ENCODE measurements at places on chromosomes 6 and 20.

GRCh38 chr6:22194188-22194921 is 102.5 kb downstream of the PRL start:
- peak; percentile 57 for DNase-seq

DNA sequence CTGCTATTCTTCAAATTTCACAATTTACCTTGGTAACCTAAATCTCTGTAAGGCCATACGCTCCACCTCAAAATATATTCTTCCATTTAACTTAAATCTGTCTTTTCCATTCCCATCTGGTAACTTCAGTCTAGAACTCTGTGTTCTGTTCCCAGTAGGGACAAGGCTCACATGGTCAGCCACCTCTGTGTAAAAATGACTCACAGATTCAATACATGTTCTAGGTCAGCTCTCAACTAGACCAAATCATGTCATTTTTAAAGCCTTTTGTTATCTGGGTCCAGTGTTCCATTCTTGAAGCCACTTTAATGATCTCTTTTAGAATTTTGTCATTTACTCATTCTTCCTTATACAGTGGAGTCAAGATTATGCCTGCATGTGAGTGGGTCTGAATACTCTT is 315.6 kb upstream of the CITED2 start:
- DNase-seq: no peak

DNA sequence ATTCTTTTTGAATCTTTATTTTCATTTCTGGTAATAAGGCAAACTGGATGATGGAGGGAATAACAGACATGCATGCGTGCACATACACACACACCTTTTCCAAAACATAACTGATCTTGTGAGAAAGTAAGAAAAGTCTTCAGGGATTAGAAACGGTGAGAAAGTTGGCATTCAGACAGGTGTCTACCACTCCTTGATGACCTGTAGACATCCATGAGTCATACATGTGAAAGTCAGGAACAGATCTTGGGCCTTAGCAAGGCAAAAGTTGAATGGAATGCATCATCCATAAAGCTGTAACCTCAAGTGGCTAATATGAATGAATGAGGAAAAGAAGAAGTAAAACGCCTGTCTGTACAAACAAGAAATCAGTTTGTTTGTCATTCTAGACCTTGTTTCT is 97.3 kb downstream of the GRIK2 start:
- no peak for DNase-seq

DNA sequence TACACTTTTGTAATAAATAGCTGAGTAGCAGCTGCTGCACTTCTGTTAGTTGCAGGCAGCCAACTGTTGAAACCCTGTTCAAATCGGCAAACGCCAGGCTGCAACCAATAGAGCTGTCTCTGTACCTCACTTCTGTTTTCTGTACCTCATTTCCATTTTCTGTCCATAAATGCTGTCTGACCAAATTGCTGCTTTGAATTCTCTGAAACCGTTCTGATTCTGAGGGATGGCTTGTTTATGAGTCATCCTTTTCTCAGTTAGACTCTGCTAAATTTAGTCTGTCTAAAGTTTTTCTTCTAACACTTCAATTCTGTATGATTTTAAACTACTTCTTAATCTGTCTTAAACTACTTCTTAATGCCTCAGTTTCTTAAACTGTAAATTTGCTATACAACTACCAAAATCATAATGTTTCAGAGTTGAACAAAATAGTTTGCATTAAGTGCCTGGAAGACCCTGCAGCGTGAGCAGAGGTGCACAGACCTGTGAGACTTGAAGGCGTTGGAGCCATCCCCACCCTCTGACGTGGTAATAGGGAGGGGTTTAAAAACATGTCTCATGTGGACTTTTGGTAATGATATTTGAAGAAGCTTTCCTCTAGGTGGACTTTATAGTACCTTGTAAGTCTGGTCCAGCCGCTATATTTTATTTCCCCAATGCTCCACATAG is 9.6 kb downstream of the BTNL2 start:
- no peak for DNase-seq

DNA sequence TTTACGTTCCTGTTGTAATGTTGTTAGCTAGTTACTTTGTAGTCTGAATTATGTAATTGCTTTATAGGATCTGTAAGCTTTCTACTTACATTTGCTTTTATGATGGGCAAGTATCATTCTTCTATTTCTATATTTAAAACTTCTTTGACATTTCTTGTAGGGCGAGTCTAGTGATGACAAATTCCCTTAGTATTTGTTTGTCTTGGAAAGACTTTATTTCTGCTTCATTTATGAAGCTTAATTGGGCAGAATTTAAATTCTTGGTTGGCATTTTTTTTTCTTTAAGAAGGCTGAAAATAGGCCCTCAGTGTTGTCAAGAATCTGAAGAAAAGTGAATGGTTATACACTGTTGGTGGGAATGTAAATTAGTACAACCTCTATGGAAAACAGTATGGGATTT is 506.3 kb downstream of the TENT5A start:
- no peak for DNase-seq

DNA sequence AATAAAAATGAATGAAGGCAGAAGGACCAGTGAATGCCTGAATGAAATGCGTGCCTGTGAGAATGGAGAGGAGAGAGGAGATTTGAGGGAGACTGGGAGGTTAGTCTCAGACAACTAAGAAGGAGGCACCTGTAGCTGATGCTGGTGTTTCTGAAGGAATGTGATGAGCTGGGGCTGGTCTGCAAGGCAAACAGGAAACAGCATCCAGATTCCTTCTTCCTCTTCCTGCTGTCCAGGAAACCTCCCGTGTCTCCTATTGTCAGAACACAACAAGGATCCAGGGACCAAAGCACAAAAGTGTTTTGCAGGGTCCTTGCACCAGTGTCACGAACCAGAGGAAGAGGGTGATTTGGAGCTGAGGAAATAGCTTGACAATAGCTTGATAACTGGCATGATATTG is 50.4 kb upstream of the TAB2 start:
- no peak for DNase-seq

- no peak for DNase-seq
These were observed 3.2 kb downstream of the DSE start for GRCh38 chr6:116373940-116374339.

GRCh38 chr20:31476643-31477215 is 1.6 kb downstream of the REM1 start:
- no peak for DNase-seq

DNA sequence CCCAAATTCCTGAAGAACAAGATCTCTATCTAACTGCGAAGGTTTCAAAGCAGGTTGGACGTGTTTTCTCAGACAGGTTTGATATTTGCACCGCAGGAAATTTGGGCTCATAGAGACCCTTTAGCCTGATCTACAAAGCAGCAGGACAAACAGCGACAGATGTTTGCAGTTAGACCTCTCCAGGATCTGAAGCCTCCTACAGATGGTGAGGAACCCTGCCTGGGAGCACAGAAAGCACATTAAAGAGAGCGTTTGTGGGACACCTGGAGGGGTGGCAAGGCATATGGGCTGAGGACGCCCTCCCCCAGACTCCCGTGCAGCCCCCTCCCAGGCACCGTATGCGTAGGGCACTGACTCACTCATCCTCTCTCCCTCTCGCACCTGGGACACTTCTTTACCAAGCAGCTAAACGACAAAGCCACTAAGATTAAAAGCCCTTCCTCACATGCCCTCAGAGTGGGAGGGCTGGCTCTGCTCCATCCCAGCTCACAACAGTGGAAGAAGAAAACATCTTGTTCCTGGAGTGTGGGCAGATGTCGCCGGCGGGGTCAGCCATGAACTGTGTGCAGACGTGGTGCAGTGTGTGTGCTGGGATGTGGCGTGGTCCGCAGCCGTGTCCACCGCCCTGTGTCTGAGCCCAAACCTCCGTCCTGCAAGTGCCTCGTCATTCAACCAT is 249.7 kb upstream of the AFDN start:
- no peak for DNase-seq

DNA sequence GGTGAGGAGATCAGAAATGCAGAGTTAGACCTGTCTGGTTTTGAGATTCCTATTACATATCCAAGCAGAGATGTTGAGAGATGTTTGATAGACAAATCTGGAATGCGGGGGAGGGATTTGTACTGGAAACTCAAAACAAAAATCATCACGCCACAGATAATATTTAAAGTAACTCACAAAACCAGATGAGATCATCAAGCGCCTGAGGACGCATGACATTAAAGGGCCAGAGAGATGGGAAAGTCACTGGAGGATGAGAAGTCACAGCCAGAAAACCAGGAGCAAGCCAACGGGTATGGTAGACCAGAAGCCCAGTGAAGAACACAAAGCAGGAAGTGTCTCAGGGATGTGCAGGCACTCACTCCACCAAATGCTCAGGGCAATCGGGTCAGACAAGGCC is 87.7 kb downstream of the DLL1 start:
- DNase-seq: no peak

GRCh38 chr20:23456409-23456808 is 3.7 kb upstream of the CST11 start:
- no peak for DNase-seq

GRCh38 chr6:89386917-89387491 is 25.1 kb downstream of the RRAGD start:
- no peak for DNase-seq

DNA sequence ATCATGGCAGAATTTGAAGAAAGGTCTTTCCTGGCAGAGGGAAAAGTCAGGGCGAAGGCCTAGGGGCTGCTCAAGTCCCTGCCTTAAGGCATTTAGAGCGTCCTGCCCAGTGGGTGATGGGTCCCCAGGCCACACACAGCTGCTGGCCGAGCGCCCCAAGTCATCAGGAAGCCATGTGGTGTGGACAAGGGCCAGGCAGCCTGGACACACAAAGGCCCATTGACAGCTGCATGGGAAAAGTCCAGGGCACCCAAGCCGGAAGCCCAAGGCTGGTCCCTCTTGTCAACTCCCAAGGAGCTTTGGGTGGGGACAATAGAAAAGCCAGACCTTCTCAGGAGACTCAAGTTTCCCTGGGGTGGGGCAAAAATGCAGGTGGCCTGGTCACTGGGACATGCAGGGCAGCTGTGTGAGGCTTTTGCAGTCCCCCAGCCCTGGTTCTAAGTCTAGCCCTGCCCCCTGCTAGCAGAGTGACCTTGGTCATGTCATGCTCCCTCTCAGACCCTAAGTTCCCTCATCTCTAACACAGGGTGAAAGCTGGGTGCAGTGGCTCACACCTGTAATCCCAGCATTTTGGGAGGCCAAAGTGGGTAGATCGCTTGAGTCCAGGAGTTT is 44.3 kb upstream of the PTGIS start:
- no peak for DNase-seq

DNA sequence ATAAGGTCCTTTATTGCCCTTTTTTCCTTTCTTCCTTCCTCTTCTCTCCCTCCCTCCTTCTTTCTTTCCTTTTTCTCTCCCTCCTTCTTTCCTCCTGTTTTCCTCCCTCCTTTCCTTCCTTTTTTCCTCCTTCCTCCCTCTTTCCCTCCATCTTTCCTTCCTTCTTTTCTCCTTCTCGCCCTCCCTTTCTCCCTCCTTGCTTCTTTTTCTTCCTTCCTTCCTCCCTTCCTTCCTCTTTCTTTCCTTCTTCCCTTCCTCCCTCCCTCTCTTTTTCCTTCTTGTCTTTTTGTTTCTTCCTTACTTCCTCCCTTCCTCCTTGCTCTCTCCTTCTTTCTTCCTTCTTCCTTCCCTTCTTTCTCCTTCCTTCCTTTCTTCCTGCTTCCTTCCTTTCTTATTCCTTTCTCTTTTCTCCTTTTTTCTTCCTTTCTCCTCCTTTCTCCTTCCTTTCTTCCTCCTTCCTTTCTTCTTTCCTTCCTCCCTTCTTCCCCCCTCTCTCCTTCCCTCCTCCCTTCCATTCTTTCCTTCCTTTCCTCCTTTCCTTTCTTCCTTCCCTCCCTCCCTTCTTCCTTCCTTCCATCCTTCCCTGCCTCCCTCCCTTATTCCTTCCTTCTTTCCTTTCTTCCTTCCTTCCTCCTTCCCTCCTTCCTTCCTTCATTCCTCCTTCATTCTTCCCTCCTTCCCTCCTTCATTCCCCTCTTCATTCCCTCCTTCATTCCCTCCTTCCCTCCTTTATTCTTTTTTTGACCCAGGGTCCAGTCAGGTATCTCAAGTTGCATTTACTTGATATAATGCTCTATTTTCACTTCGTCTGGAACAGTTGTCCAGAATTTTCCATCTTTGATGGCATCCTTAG is 11.7 kb upstream of the PHIP start:
- DNase-seq: no peak

DNA sequence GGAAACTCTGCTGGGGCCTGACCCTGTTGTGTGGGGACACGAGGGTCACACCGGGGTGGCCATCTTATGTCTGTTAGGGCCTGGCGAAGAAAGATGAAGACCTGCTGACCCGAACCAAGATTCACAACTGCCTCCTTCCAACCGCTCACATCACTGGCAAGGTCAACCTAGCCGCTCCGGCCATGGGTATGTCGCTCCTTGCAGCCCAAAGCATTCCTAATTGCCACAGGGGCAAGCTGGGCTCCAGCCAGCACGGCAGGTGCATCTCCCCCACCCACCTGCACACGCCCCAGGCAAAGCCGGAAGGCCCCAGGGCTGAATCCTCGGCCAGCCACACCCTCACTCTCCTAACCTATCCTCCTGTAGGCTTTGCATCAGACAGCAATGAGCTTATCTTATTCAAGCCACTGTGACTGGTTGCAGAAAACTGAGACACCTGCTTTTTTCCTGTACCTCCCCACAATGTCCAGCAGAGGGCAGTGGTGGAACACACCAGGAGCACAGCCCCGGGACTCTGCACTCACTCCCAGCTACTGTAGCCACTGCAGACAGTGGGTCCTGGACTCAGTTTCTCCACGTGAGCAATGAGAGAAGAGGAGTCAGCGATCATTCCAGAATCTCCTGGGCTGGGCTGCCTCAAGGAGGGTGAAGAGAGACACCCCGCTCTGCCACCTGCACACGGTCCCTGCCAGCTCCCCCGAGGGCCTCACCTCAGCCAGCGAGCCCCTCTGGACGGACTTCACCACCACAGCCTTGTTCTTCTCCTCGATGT is 170.2 kb downstream of the PREX1 start:
- DNase-seq: peak; percentile 77

GRCh38 chr20:31860390-31861134 is 9.8 kb downstream of the DUSP15 start:
- DNase-seq: no peak

DNA sequence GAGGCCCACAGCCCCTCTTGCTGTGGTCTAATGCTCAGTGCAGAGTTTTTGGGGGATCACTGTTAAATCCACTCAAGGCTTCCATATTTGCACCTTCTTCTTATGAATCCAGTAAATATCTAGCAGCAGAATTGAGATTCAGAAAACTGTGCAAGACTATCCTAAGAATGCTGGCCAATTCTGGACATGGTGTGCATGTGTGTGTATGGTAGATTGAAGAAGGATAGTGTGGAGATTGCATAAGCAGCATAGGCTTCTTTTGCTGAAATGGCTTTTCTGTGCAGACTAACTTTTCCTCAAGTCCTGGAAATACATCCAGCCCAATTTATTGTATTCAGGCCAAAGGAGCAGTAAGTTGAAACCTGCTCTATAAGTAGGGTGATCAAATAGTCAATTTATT is 39.7 kb downstream of the FBXO9 start:
- no peak for DNase-seq

GRCh38 chr6:82712389-82712788 is 348.8 kb downstream of the TPBG start:
- DNase-seq: no peak
